ENCODE measurements at places on chromosomes 6 and 20.

DNA sequence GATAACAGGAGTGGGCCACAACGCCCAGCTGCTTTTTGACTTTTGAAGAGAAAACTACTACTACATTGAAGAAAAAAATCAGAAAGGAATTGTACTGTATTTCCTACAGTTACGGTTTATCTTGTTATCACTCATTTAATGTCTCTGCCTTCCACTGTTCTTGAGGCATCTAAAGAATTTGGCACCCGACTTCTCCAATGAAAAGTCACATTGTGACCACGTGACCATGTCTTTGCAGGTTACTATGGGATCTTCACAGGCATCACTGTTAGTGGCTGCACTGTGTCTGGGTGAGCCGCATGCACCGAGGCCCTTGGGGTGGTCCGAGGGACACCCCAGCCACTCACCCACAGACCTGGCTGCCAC lies 26.8 kb downstream of the RRBP1 start:
- no peak for DNase-seq

- DNase-seq, result no peak
Observed at GRCh38 chr6:14012313-14013030, 87.7 kb downstream of the RNF182 start.

- no peak for DNase-seq
Observed at GRCh38 chr6:6748001-6748400, 159.5 kb downstream of the LY86 start.

GRCh38 chr20:57960803-57961575 lies 251.2 kb upstream of the PMEPA1 start:
- DNase-seq, result no peak

DNA sequence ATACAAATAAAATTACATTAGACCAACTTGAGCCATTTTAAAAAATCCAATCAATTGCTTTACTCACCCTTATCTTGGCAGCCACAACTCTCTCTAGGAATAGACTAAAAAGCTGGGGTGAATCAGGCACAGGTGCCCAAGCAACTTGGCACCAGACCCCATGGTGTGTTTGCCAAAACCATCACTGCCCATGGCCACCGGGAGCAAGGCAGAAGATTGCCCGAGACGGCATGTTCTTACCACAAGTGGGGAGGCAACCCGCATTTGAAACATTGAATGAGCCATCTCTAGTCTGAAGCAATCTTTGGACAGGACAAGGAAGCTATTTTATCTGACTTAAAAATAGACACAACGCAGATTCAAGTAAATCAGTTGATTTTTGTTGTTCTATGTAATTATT lies 69.0 kb downstream of the SMLR1 start:
- DNase-seq, result no peak

DNA sequence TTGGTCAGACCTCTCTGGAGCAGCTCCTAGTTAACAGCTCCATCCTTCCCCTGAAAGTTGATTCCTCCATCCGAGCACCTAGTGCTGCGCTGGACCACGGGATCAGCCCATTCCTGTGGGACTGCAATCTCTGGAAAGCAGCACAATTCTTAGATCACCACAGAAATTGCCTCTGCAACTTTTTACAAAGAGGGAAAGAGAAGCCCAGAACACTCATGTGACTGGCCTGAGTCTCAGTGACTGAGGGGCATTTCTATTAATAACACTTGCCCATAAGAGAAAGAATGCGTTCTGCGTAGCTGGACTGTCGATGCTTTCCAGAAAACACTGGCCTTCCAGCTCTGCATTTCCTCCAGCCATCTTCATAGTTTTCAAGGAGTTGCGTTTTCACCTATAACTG lies 18.3 kb downstream of the MPC1 start:
- DNase-seq, result no peak

- DNase-seq, result peak; percentile 74
Observed at GRCh38 chr6:109690373-109690736, 647 bp downstream of the AK9 start.

DNA sequence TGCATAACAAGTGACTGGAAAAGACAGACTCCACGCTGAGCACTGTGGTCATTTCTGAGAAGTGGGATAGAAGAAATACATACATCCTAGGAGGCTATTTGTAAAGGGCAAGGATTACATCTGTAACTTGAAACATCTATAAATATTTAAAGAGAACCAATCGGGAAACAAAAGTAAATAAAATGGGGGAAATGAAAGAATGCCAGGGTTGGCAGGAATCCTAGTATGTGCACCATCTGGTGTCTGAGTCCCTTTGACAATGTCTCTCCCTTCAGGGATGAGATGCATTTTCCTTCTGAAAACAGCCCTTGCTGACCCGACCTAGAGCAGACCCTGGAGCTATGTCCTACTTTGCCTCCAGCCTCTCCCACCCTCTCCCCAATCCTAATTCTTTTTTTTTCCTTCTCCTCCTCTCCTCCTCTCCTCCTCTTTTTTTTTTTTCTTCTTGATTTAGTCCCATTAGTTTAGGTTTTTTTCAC lies 53.2 kb downstream of the VSTM2L start:
- DNase-seq, result no peak

DNA sequence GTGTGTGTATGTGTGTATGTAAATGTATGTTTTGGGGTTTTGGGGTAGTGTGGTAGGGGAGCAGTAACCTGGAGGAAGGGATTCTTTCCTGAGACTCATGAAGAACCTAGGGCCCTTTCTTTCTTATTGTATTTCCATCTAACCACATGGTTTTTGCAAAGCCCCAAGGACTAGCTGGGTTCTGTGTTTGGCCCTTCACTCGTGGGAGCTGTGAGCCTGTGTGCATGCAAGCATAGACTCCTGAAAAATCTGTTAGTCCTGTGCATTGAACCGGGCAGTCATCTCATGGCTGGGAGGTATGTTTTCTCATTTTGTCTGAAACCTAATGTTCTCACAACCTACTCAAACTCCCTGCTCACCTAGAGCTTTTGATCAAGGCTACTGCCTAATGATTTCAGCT lies 219.1 kb downstream of the PHACTR1 start:
- DNase-seq, result no peak

DNA sequence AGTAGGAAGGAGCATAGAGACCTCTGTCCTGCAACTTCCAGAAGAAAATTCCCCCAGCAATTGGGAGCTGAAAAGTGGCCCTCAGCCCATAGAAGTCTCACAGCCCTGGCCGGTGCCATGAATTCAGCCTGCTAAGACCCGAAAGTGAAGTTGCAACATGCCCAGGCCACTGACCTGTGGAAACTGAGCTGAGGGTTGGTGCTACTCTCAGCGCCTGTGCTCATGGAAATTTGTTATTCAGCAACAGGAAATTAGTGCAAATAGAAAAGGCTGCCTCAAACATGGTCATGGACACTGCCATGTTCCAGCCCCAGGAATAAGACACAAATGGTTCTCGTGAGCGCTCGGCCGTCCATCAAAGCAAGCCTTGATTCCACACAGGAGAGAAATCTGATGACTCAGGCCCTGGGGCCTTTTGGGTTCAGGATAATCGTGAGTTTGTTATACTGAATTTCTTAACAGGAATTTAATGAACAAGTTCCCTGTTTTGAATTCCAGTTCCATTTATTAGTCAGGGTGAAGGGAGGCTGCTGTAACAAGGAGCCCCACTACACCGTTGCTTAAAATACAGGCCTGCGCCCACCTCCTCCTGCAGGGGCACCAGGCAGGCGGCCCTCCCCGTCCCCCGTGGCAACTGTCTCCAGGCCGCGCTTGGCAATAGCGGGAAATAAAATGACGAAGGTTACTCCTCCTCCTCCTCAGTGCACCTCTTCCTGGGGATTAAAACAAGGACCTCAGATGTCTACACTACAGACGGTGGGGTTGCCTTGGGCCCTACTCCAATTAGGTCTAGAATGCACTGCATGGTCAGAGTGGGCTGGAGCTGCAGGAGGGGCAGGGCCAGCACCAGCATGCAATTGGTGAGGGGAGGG lies 152.9 kb downstream of the ERMARD start:
- no peak for DNase-seq

DNA sequence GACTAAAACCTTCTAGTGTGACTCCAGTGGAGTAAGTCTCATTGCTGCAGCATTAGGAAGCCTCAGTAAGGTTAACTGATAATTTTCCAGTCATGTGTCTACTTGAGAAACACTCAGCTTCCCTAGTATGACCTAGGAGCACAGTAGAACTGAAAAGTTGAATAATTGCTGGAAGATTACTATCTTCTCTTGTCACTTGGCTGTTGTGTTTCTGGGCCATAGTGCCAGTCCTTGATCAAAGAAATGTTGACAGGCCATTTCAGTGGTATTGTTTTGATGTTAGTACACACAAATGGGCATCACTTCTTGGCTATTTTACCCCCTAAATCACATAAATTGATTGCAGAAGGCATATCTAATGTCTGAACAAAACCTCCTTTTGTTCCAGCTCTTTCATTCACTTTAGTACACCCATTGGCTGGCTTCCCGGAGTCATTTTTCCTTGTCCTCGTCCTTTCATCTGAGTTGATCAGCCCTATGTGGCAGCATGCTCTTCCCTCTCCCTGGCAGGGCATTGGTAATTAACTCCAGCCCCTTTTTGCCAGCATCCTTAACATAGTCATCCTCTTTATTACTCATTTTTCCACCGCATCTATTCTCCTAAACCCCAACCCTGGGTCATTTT lies 6.0 kb downstream of the ENPP3 start:
- no peak for DNase-seq

GRCh38 chr6:112109262-112109661 lies 21.9 kb downstream of the FAM229B start:
- DNase-seq, result no peak

- DNase-seq, result no peak
Observed at GRCh38 chr20:8969146-8969583, 99.7 kb upstream of the PLCB4 start.

DNA sequence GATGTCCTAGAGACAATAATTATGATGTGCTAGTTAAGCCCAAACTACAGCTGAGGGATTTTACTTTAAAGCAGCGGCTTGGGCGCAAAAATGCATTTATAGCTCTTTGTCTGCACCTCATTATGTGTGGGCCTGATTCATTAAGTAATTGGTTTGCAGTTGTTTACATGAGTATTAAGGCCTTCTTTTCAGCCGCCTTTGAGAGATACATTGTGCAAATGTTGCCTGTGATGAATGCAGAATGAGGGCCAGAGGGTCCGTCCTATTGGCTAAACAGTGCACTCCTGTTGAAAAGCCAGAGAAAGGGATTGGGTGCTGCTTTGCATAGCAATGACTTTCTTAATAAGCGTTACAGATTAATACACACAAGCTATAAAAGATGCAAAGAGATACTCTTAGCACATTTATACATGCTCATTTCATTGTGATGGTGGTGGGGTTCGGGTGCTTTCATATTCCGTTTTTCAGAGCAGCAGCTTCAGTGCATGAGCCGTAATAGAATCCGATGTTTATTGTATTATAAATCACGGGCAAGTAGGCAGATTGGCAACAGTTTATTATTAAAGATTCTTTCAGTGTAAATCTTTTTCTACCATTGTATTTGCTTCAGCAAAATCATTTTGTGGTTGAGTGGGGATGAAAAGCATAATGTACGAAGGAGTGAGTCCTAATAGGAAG lies 68.2 kb upstream of the XRN2 start:
- no peak for DNase-seq

DNA sequence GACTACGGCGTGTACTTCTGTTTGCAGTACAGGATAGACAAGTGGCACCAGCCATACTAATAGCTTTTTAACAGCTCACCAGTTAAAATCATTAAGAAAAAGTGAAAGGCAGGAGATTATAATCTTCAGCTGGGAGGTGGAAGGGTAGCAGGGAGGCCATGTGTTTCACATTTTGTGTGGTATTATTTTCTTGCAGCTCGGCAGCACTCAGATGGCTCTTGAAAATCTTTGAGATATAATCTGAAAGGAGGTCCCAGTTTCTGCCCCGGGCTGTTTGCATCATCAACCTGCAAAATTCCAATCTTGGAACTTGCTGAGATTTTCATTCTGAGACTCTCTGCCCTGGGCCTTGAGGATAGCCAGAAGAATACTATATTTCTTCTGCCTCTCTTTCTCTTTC lies 87.5 kb upstream of the HDAC2 start:
- no peak for DNase-seq

DNA sequence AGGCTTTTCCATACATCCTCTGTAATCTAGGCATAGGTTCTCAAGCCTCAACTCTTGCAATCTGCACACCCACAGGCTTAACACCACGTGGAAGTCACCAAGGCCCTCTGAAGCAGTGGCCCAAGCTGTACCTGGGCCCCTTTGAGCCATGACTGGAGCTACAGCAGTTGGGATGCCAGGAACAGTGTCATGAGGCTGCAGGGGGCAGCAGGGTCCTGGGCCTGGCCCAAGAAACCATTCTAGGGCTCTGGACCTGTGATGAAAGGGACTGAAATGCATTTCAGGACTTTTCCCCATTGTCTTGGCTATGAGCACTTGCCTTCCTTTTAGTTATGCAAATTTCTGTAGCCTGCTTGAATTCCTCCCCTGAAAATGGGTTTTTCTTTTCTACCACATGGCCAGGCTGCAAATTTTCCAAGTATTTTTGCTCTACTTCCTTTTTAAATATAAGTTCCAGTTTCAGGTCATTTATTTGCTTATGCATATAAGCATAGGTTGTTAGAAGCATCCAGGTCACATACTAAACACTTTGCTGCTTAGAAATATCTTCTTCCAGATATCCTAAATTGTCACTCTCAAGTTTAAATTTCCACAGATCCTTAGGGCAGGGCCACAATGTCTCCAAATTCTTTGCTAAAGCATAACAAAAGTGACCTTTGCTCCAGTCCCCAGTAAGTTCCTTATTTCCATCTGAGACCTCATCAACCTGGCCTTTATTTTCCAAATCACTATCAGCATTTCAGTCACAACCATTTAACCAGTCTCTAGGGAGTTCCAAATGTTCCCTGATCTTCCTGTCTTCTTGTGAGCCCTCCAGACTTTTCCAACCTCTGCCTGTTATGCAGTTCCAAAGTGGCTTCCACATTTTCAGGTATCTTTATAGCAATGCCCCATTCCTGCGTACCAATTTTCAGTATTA lies 48.6 kb upstream of the CD2AP start:
- DNase-seq, result no peak
